Activated T-cell treated with anti-CD3 and anti-CD28 coated beads for 24 hours (primary cell): ENCODE measurements at places on chromosomes 5 and 9.

- DNase-seq, result no peak
Measured at GRCh38 chr9:98450496-98450895, 195.0 kb upstream of the TBC1D2 start.

DNA sequence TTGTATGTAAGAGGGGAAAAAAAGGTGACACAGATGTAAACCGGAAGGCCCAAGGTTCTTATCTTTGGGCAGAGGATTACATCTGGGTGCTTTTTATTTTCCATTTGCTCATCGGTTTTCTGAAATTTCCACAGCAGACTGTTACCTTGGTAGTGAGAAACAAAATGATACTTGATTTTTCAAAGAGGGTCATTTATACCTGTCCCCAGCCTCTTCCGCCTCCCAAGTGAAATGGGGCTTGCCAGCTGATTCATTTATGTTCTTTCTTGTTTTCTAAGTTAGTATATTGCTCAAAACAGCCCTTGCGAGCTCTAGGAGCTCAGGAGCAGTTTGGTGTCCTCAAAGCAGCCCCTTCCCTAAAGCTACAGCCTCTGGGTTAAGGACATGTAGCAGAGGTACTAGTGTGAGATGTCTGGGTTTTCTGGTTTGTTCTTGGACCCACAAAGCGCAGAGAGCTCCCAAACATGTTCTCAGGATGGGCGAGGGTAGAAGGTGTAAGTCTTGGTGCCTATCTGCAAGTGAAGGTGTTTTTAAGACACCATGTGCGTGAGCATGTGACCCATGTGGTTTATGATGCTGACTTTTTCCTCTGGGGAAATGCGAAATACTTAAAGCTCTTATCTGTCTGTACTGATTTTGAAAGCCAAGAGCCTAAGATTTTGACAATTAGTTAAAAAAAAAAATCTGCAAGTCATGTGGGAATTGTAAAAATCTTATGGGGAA lies 38.3 kb downstream of the DAPK1 start:
- DNase-seq, result no peak

- DNase-seq, result peak; percentile 28
Measured at GRCh38 chr5:1737790-1738405, 61.7 kb downstream of the MRPL36 start.

DNA sequence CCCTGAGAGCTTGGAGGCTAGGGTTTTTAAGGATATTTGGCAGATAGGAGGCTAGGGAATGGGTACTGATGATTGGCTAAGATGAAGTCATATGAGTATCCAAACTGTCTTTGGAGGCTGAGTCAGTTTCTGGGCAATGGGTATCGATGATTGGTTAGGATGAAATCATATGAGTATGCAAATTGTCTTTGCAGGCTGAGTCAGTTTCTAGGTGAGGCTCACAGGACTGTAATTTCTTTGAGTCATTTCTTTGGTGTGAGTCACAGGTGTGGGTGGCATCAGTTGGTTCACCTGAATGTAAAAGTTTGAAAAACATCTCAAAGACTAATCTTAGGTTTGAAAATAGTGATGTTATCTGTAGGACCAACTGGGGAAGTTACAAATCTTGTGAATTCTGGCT lies 1068.0 kb downstream of the NR2F1-AS1 start:
- no peak for DNase-seq

GRCh38 chr5:149932445-149933350 lies 11.9 kb downstream of the PDE6A start:
- DNase-seq, result no peak

- DNase-seq, result no peak
Measured at GRCh38 chr9:88370346-88370745, 17.9 kb upstream of the SPIN1 start.
